ENCODE measurements at places on chromosomes 5 and 9.
A peak's percentile ranks its signal among the peaks of the same experiment; 100 is the strongest.

DNA sequence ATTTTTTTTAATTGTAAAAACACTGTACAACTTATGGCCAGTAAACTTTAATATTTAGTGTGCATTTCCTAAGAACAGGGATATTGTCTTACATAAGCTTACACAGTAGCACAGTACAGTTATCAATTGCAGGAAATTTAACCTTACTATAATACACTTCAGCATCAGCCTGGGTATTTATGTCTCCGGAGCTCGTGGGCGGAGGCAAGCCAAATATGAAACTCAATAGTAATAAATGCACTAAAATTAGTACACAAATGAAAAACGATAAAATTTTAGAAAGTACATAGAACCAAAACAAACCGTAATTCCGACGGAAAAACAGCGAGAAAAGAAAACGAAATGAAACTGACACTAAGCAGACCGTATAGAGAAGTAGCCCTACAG lies 91.2 kb downstream of the ANXA2R start:
- peak; percentile 19 for DNase-seq

GRCh38 chr9:7297521-7297920 lies 502.1 kb downstream of the DMAC1 start:
- no peak for DNase-seq

DNA sequence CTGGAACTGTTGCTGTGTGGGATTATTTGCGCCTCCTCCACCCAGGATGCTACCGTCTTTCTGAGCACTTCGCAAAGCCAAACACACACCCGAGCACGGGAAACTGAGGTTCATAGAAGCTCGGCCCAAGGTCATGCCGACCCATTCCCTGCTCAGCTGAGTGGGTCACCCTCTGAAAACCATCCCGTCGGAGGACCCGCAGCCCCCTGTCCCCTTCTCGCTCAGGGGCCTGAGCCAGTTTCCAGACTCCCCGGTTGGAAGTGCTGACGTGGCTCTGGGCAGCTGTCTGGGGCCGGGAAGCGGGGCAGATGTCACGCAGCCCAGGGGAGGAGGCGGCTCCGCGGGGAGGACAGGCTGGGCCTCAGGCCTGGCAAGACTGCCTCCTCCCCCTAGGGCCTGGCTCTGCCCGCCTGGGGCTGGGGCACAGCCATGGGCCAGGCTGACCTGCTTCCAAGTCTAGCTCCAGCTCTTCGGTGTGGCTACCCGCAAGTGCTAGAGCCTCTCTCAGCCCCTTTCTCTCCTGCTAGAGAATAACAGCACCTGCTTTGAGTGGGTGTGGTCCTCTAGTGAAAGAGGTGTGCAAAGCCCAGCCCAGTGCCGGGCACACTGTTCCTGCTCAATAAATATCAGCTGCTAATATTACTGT lies 9.9 kb upstream of the CXXC5 start:
- no peak for DNase-seq

- no peak for DNase-seq
Observed at GRCh38 chr9:27150746-27151406, 41.9 kb downstream of the TEK start.

DNA sequence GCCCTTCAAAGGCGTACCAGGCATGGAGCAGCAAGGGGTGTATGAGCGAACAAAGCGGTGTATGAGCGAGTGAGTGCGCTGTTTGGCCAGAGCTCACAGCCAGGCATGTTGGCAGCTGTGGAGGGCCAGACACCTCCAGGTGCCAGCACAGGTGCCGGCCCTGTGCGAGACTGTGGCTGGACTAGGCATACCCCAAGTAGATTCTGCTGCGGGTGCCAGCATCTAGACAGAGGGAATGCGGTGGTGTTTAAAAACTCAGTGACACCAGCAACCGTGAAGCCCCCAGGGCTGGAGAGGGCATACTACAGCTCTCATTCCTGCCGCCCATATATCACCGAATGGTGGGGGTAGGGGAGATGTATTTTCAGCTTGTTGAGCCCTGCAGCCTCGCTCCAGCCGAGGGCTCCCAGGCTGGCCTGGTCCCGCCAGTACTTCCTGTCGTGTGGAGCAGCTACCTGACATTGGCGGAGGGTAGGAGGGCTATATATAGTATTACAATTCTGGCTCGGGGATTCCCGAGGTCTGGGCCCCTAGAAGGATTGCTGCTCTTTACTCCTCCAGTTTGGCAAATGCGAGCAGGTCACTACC lies 1829.6 kb upstream of the NUDT12 start:
- DNase-seq = no peak

DNA sequence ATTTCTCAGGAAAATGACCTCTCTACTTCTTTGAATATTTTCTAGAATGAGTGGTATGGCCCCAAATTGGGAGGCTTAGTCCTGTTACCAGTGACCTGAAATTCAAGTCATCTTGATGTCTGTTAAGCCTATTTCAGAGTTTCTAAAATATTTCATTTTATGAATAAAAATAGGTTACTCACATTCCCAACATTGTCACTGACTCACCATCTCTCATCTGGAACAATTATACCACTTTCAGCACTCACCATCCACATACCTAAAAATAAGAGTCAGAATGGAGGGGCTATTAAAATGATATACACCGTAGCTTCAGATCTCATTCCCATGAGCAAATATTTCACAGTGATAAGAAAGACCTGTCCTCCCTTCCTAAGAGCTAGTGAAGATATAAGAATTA lies 71.8 kb downstream of the KIAA1958 start:
- DNase-seq = no peak

- DNase-seq = no peak
Observed at GRCh38 chr9:69380301-69380700, 55.3 kb downstream of the ENTREP1 start.

DNA sequence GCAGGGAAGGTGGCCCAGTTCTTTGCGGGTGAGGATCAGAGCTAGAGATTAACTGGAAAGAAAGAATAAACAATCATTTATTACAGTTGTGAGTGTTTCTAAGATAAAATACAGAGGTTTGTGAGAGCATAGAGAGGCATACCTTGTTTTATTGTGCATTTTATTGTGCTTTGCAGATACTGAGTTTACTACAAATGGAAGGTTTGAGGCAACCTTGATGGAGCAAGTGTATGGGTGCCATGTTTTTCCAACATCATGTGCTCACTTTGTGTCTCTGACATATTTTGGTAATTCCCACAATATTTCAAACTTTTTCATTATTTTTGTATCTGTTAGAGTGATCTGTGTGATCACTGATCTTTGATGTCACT lies 715 bp upstream of the C5orf34 start:
- DNase-seq = no peak

DNA sequence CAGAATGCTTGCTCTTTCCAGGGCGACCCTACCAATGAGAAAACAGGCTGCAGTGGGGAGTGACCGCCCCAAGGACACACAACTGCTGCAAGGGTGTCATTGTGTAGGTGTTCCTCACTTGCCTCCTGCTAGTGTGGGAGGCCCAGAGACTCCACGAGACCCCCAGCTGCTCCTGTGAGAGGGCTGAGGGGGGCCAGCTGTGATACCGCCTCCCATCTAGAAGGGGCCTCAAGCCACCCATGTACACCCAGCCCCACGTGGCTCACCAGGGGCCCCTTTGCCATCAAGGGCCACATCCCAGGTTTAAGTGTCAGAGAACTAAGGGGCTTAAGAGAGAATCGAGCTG lies 1.3 kb upstream of the ASS1 start:
- DNase-seq = no peak

DNA sequence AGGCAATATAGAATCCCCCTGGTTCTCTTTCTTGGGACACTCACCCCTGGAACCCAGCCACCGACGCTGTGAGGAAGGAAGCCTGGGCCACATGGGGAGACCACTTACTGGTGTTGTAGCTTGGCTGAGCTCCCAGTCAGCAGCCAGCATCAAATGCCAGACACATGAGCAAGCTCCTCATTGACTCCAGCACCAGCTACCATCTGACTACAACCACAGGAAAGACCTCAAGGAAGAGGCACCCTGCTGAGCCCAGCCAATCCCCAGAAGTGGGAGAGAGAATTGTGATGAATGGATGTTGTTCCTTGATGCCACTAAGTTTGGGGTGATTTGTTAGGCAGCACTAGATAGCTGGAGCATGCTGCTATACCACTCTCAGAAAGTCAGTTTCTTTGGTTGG lies 36.0 kb downstream of the BNIP1 start:
- no peak for DNase-seq

GRCh38 chr5:143506836-143507552 lies 103.5 kb upstream of the NR3C1 start:
- DNase-seq = no peak

- DNase-seq = no peak
Observed at GRCh38 chr9:96688745-96689464, 33.8 kb upstream of the PRXL2C start.

DNA sequence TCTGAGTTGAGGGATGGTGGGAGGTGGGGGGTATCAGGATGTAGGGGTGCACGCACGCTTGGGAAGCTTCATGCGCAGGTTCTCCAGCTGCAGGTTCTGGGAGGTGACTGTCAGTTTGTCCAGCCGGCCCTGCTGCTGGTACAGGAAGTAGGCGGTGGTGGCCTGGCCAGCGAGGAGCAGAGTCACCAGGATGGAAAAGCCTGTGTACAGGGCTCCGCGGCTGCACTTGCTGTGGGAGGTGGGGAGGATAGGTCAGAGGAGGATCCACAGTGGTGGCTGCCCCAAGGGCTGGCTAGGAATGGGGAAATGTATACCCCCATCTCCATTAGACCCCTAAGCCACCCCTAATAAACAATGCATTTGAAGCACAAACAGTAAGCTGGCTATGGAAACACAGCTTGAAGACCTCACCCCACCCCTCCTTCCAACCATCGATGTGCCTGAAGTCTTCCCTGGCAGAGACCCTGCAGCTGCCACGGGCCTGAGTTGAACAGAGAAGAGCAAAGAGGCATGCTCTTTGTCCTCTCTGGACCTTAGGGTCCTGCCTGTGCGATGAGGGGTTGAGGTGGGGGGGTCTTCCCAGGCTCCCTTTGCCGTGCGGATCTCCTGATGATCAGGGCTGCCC lies 5.5 kb downstream of the CD74 start:
- no peak for DNase-seq

GRCh38 chr5:8600843-8601242 lies 731.9 kb downstream of the MTRR start:
- DNase-seq = no peak

- no peak for DNase-seq
Observed at GRCh38 chr9:137671721-137672120, 52.9 kb downstream of the EHMT1 start.

DNA sequence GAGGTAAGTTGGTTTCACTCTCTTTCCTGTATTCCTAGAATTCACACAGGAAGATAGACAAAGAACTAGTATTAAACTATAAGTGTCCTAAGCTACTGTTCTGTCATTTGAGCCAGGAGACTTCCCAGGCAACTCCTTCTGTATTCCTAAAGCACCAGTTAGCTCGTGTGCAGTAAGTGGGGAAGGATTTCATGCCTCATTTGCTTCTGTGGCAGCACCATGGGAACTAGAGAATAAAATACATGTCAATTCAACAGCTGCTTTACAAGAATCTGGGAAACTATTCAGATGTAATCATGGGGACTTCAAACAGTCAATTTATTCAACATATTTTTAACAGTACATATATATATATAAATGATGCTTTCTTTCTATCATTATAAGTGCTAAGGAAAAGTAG lies 762.3 kb downstream of the PRELID2 start:
- no peak for DNase-seq

DNA sequence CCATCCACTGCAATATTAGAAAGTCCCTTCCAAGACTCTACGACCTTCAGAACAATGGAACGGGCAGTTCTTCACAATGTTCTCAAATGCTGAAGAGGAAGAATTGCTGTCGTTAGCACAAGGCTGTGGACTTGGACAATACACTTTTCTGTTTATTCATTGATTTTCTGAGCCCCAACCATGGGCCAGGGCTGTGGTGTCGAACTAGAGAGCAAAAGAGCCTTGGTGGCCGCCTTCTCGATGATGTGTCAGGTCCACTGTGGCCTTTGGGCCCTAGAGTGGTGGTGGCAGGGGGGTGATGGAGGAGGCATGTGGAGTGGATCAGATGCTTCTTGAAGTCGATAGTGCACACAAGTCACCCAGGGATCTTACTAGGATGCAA lies 18.5 kb upstream of the KIF12 start:
- DNase-seq = no peak

DNA sequence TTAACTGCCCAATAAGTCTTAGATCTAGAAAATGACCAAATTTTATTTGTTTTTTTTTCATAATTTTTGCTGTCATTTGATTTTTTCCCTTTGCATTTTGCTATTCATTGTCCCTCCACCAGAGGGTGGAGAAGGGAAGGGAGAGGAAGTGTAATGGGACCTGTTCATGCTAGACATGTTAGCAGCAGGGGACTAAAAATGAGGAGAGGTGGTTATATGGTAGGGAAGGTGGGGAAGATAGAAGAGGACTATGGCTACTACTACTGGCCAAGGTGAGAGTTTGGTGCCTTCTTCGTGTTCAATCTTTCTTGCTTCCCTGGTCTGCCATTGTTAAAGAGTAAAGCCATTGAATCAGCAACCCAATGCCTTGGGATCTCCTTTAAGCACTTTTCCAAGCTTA lies 6.4 kb downstream of the GRIA1 start:
- DNase-seq = no peak

- DNase-seq = no peak
Observed at GRCh38 chr5:148856424-148856823, 30.0 kb downstream of the ADRB2 start.

DNA sequence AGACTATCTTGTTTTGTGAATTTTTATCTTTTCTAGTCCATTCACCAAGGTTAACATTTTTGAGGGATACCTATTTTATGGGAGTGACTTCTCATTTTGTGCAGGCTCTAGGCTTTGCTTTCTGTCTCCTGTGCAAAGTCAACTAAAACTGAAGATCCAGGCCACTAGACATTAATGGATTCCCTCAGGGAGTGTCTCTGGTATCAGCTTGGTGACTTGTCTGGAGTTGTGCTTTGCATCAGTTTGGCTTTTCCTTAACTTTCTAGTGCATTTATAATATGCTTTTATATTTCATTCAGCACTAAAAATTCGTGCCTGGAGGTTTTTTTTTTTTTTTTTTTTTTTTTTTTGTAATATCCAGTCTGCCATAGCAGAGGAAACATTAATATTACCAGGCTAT lies 144.2 kb downstream of the YIPF5 start:
- no peak for DNase-seq

- peak; percentile 51 for DNase-seq
Observed at GRCh38 chr9:126301985-126302603, 24.5 kb upstream of the MVB12B start.

Data from activated CD4-positive, alpha-beta T cell treated with anti-CD3 and anti-CD28 coated beads for 4 hours (primary cell).